ENCODE measurements at places on chromosomes 13 and 19. TPM values are rescaled to one million over a fixed set of nuclear protein-coding genes. Genes with fewer than 3 reads are reported as not detected.

SIGLEC12 gene
- 0.70 TPM for total RNA-seq

PPP6R1 gene
- 492 TPM for total RNA-seq

C19orf67 gene
- not detected for total RNA-seq

ZNF43 gene
- 28.8 TPM for total RNA-seq

CRX gene
- not detected for total RNA-seq

ZNF91 gene
- 38.2 TPM for total RNA-seq

INAFM1 gene
- 16.1 TPM for total RNA-seq

ZNF724 gene
- total RNA-seq: 12.3 TPM
